ENCODE measurements at places on chromosomes 4 and X.

GRCh38 chr4:56733352-56733751, 52.3 kb upstream of the HOPX start:
- DNase-seq: no peak

DNA sequence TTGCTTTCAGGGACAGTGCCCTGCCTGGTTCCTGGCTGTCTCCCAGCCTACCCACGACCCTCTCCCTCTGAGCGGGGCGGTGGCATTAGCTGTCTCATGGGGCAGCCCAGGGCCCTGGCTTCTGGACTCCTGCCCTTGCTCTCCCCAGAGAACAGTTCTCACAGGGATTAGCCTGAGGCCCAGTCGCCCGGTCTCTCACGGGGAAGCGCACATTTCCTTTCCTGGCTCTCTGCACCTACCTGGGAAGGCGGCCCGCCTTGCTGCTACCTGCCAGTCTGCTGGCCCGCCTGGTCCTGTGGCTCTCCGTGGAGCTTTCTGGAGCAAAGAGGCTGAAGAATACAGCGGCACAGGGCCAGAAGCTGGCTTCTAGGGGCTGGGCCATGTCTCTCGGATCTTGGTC, 128.4 kb downstream of the FHDC1 start:
- no peak for DNase-seq

- DNase-seq: no peak
These were observed 19.1 kb downstream of the GALNT7 start for GRCh38 chr4:173187732-173188131.

DNA sequence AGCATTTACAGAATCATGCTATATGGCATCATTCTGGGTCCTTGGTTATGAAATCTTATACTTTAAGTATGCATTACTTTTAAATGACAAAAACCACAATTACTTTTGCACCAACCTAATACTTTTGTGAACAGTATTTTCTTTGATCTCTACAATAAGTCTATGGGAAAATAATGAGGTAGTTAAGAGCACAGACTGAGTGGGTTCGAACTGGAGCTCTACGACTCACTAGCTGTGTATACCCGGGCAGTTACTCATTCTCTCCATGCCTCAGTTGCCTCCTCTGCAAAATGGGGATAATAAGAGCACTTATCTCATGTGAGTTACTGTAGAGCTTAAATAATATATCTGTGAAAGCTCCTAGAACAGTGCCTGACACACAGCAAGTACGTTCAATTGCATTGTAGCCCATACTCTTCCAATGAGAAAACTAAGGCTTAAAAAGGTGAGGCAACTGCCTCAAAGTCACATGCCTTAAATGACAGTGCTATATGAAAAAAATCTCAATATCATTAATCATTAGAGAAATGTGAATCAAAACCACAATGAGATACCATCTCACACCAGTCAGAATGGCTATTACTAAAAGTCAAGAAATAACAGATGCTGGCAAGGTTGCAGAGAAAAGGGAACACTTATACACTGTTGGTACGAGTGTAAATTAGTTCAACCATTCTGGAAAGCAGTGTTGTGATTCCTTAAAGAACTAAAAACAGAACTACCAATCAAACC, 151.5 kb downstream of the CHIC2 start:
- DNase-seq: no peak

- DNase-seq: peak; percentile 14
These were observed 27.1 kb upstream of the MAP9 start for GRCh38 chr4:155403886-155404285.

DNA sequence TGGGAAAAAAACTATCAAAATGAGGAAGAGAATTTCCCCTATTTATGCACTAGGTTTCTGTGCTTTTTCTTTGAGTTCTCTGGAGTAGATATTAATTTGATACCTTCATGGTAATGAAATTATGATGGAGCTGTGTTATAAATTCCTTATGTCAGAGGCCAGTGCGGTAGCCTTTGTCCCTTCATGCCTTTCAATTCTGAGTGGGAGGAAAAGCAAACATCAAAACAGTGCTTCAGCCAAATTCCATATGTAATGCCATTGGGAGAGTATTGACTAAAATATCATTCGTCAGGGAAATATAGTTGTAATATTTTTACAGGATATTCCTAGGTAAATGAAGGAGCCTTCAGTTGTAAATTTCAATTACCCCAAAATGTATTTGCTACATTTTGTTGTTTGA, 17.5 kb upstream of the RGN start:
- DNase-seq: no peak

DNA sequence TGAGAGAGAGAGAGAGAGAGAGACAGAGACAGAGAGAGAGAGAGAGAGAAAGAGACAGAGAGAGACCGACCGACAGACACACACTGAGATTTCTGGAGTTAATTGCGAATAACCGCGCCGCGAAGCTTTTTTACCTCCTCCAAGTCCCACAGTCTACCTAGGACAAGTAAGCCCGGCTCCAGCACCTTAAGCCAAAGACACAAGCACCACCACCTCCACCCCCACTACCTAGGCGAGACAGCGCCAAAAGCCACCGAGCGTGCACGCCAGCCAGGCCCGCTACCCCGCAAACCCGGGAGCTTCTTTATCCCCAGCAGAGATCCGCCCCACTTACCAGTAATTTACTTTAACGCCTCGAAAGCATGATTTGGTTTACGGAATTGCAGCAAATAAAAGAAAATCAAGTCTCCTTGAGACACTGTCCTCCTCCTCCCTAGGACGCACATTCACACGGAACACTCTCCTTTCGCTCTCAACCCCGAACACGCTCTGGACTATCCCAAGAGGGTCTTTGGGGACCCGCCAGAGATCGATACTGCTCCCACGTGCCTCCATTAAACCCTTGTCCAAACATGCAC, 649.6 kb upstream of the DIPK2B start:
- DNase-seq: no peak

GRCh38 chr4:2790583-2791517, 2.0 kb upstream of the SH3BP2 start:
- no peak for DNase-seq

DNA sequence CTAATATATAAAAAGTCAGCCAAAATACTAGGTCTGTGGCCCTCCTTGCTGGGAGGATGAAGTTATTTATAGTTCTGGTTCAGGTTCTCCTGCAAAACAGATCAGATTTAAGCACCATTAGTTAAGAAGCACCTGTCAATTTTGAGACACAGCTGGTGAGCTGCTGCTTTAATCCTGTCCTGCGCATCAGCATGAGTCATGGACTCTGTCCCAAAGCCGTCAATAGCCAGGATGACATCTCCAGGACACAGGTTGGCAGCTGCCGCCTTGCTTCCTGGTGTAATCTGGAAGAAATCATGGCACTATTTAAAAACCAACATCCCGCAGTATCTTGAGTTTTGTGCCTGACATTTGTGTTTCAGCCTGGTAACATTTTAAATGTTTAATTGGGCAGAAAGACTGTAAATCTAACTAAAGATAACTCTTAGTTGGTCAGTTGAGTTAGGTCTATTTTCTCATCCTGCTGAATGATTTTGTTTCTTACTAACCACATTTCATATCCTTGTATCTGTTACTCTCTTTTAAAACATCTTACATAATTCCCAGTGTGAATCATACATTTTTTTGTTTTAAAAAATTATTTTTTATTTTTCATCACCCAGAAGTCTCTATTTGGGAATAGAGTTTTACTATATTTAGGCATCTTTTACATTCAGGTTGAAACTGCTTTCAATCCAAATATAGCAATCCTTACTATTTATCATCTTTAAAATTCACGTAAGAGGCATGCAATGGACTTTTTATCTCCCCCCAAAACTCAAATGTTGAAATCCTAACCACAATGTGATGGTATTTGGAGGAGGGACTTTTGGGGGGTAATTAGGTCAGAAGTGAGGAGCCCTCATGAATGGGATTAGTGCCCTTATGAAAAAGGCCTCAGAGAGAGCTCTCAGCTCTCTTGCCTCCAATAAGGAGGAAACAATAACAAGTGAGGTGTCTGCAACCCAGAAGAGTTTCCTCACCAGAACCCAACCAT, 10.1 kb downstream of the PDLIM3 start:
- no peak for DNase-seq

- DNase-seq: no peak
These were observed 73.3 kb downstream of the NCAPG start for GRCh38 chr4:17884063-17884462.

DNA sequence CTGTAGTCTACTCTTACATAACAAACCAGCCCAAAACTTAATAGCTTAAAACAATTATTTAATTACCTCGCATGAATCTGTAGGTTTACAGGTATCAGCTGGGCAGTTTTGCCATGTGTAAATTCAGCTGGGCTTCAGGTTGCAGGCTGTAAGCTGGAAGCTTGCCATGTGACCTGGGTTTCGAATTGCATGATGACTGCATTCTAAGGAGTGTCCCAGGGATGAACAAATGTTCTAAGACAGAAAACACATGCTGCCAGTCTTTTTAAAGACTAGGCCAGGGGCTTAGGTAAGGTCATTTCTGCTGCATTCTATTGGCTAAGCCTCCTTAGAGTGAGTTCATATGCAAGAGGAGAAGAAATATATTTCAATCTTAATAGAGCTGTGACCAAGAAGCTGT, 44.8 kb downstream of the GRIA2 start:
- no peak for DNase-seq

DNA sequence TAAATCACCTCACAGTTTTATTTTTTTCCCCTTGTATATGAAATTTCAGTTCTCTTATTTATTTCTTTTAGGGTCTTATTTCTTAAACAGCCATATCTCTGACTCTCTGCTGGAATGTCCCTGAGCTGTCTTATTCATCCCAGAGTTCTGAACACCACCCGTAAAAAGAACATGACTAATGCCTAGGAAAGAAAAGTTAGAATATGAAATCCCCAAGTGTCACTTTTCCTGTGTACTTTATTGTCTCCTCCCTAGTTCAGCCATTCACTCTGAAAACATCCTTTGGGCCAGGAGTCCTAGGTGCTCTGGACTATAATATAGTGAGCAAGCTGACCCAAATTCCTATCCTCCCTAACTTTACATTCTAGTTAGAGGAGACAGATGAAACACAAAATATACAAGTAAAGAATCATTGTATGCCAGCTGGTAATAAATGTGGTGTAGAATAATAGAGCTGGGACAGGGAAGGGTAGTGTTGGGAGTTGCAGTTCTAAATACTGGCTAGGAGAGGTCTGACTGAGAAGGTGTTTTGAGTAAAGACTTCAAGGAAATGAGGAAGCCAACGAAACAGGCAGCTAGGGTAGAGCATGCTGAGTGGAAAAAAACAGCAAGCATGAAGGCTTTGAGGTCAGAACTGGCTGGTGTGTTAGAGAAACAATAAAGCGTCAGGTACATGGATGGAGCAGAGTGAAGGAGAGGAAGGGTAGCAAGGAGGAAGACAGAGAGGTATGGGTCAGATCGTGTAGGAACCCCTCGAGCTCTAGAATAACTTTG, 40.6 kb upstream of the FTHL17 start:
- no peak for DNase-seq

GRCh38 chr4:70901607-70901983, 574 bp upstream of the MOB1B start:
- DNase-seq: no peak

GRCh38 chr4:37071576-37071975, 173.0 kb upstream of the NWD2 start:
- no peak for DNase-seq

- DNase-seq: no peak
These were observed 235.9 kb downstream of the CPXCR1 start for GRCh38 chrX:88982933-88983332.

DNA sequence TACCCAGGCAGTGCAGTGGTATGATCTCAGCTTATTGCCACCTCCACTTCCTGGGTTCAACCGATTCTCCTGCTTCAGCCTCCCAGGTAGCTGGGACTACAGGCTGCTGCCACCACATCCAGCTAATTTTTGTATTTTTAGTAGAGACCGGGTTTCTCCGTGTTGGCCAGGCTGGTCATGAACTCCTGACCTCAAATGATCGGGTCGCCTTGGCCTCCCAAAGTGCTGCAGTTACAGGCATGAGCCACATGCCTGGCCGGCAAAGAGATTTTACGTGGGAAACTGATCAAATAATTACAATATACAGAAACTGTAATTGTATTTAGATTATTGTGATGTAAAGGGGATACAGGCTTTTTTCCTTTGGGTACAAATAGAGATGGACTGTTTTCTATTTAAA, 33.7 kb downstream of the RBPJ start:
- DNase-seq: no peak

DNA sequence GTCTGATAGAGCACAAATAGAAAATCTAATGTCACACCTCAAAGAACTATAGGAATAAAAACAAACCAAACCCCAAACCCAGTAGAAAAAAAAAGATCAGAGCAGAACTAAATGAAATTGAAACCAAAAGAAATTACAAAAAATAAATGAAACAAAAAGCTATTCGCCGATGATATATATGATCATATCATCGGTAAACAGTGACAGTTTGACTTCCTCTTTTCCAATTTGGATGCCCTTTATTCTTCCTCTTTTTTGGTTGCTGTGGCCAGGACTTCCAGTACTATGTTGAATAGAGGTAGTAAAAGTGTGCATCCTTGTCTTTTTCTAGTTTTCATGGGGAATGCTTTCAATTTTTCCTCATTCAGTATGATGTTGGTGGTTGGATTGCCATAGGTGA, 215.3 kb upstream of the AR start:
- DNase-seq: no peak

GRCh38 chr4:7103607-7104365, 35.9 kb upstream of the GRPEL1 start:
- no peak for DNase-seq

DNA sequence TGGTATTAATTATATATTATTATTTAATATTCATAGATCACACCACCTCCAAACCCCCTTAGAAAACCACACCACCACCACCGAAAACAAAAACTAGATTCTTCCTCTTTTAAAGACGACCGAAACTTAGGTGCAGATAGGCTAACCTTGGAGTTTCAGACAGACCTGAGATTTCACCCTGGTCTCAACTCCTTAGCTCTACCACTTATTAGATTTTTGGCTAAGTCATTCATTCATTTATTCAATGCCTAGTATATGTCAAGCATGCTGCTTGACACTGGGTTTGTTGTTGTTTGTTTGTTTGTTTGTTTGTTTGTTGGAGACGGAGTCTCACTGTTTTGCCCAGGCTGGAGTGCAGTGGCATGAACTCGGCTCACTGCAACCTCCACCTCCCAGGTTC, 9.5 kb upstream of the BMP2K start:
- no peak for DNase-seq

- DNase-seq: no peak
These were observed 5.1 kb downstream of the USP27X start for GRCh38 chrX:49884290-49884862.

GRCh38 chr4:152459326-152459725, 76.6 kb downstream of the FBXW7 start:
- no peak for DNase-seq

- DNase-seq: no peak
These were observed 128.5 kb upstream of the TSPAN5 start for GRCh38 chr4:98786866-98787265.

Data from AG09309 (cell line).